Activated CD4-positive, CD25-positive, alpha-beta regulatory T cell treated with anti-CD3 and anti-CD28 coated beads, Interleukin-2, amount 50 U/mL, for 72 hours (primary cell): ENCODE measurements at places on chromosomes 12 and 14.

DNA sequence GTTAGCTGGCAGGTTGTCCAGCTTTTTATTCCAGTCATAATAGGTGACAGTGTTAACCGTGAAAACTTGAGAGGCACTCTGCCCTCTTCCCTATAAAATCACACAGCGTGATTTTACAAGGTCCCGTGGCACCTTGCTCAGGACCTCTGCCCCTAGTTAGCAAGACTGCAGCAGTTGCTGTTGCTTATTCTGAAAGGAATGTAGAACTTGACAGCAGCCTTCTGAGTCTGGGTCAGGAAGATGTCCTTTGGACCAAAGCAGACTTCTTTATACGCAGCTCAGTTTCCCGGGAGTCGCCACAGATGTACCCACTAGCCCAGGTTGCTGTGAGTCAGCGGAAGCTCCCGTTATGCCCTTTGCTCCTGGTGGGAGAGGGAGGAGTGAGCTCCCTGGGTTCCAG is 13.2 kb downstream of the PRKAB1 start:
- DNase-seq, result no peak

GRCh38 chr12:115017346-115017745 is 333.4 kb upstream of the TBX3 start:
- no peak for DNase-seq

DNA sequence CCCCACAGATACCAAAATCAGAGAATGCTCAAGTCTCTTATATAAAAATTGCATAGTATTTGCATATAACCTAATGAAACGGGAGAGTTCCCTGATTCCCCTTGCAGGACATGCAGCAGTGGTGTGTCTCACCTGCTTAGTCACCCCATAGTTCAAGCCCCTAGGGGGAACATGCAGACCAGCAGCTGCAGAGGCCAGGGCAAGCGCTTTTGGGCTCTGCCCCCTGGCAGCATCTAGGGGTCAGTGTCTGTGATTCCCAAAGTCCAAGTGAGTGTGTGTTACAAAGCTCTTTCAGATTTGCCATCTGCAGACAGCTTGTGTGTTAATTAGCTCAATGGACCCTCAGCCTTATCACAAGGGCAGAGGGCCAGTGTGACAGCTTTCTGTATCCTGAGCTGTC is 110.1 kb downstream of the DNAI7 start:
- no peak for DNase-seq

- DNase-seq, result no peak
These were observed 69.7 kb downstream of the WDR20 start for GRCh38 chr14:102209224-102209966.

- DNase-seq, result no peak
These were observed 1.5 kb downstream of the SERPINA6 start for GRCh38 chr14:94321421-94322271.

GRCh38 chr12:29752121-29752520 is 31.6 kb downstream of the TMTC1 start:
- DNase-seq, result no peak

GRCh38 chr12:128660532-128661225 is 163.1 kb downstream of the SLC15A4 start:
- no peak for DNase-seq

DNA sequence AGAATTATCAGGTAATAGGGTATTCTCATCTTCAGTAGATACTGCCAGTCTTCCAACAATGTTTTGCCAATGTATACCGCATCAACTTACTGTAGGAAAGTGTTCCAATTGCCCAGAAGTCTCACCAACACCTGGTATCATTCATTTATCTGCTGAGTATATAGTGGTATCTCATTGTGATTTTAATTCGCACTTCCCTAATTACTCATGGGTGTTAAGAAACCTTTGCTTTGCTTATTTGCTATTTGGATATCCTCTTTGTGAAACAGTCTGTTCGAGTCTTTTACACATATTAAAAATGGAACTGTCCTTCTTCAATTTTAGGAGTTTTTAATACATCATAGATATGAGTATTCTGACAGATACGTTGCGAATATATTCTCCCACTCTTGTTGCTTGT is 6.1 kb downstream of the TM7SF3 start:
- no peak for DNase-seq

- no peak for DNase-seq
These were observed 18.3 kb upstream of the SLC35F4 start for GRCh38 chr14:57884175-57884574.

GRCh38 chr12:53091756-53092155 is 5.7 kb upstream of the IGFBP6 start:
- DNase-seq, result no peak

- peak; percentile 56 for DNase-seq
These were observed 7.1 kb upstream of the MRPL52 start for GRCh38 chr14:22822571-22823098.

DNA sequence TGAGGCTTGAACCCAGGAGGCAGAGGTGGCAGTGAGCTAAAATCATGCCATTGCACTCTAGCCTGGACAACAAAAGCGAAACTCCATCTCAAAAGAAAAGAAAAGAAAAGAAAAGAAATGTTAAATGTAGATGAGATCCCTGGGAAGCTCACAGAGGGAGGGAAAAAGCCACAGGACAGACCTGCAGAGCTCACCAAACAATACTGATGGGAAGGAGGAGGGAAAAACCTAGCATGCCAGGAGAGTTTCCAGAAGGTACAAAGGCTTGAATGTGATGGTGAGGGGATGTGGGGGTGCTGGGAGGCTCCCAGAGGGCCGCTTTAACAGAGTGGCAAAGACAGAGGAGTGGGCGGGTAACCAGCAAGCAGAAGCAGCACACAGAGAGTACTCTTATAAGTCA is 72.3 kb downstream of the PTPN21 start:
- DNase-seq, result no peak

- DNase-seq, result no peak
These were observed 33.5 kb downstream of the UNC79 start for GRCh38 chr14:93464271-93464670.

DNA sequence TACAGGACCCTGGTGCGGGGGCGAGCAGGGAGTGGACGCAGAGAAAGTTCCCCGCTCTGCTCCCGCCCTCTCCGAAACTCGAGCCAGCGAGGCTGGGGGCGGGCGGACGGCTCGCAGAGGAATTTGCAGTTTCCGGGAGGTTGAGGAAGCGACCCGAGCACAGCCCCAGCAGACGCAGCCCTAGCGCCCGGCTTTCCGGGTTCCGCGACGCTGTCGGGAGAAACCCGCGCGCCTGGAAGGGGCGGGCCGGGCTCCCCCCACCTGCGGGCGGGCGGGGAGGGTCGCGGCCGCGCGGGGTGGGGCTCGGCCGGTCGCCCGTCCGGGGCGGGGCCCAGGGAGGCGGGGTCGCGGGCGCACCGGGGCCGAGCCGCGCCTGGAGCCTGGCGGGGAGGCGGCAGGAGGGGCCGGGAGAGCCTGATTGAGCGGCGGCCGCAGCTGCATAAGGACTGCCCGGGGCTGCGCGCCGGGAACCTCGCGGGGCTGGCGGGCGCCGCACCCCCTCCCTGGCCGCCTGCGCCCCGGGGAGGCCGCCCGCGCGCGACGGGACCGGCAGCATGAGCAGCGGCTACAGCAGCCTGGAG is at the start of gene RASSF3:
TSS of gene RASSF3 (plus strand) at position 417 of the 581 bp plus-strand sequence. CDS start at position 555, 138 bp downstream.
- DNase-seq, result peak; percentile 65

DNA sequence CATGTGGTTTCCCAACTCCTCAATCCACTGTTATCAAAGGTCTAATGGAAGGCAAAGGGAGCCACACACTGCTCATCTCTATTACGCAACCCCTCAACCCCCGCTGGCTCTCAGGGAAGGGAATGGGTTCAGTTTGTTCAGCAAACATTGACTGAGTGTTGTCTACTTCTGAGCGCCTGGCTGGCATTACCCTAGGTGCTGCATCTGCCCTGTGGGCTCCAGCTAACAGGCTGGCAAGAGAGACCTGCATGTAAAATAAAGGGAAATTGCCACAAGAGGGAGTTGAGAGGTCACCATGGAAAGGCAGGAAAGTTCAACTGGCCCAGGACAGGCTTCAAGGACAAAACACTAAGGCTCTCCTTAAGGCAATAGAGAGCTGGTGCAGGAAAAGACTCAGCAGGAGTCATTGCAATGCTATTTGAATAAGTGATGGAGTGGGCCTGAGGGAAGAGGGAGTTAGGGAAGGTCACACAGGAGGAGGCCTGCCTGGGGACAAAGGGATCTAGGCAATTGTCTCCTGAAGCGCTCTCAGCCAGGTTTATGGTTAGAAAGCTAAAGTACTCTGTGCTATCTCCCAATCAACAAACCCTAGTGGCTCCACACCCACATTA is 5.5 kb upstream of the ZNF740 start:
- DNase-seq, result no peak
